Fibroblast of skin of abdomen (primary cell): ENCODE measurements at places on chromosomes 3 and 15.
A peak's percentile ranks its signal among the peaks of the same experiment; 100 is the strongest.

DNA sequence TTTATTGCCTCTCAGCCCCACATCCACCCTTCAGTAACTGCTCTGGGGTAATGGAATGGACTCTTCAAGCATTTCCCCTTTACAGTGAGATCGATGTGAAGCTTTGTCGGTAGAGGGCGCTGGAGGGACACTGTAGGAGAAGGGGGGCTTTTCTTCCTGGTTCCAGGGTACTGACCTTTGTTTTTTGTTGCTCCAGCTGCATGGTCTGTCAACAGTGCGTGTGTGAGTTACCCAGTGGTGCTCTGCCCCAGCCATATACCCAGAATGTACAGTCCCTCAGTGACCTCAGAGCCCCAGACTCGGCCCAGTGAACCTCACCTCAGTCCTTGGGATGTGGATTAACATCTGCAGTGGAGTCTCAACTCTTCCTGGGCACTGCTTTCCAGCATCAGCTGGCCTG is 180.3 kb upstream of the TSC22D2 start:
- DNase-seq: peak; percentile 75

DNA sequence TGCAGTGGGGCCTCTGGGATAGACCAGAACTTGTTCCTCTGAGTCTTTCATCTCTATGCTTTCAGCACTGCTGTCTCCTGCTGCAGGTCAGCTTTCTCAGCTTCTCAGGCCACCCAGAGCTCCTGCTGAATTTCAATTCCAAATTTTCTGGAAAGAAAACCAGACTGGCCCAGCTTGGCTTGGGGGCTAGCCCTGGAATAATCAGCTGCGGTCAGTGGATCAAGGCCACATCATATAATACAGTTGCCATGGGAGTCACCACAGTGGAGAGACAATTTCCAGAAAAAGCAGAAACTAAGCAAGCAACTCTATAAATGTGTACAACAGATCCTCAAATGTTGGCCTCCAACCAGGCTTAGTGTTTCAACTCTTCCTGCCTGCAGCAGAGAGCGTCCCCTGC is 91.1 kb upstream of the SLC24A5 start:
- no peak for DNase-seq

GRCh38 chr15:80152180-80152895 is 461 bp upstream of the FAH start:
- peak; percentile 95 for DNase-seq

DNA sequence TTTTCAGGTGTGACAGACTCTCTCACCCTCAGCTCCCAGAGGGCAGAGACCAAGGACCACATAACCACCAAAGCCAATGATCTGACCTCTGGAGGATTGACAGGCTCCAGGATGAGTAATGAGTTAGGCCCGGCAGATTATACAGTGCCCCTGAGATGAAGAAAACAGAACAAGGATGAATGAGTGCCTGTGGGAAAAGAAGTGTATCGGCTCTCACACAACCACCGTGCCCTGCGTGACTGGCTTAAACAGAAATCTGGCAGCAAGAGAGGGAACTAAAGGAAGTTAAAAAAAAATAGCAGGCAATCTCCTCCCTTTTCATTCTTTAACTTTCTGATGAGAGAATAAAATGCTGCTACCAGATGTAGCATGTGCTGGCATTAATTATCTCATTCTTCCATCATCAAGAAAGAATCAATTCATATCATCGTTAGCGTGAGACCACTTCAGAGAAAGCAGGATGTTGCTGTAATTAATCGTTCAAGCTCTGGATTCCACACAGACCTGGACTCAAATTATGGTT is 227.5 kb upstream of the COL8A1 start:
- peak; percentile 92 for DNase-seq
